ENCODE measurements at places on chromosomes 6 and 20.

DNA sequence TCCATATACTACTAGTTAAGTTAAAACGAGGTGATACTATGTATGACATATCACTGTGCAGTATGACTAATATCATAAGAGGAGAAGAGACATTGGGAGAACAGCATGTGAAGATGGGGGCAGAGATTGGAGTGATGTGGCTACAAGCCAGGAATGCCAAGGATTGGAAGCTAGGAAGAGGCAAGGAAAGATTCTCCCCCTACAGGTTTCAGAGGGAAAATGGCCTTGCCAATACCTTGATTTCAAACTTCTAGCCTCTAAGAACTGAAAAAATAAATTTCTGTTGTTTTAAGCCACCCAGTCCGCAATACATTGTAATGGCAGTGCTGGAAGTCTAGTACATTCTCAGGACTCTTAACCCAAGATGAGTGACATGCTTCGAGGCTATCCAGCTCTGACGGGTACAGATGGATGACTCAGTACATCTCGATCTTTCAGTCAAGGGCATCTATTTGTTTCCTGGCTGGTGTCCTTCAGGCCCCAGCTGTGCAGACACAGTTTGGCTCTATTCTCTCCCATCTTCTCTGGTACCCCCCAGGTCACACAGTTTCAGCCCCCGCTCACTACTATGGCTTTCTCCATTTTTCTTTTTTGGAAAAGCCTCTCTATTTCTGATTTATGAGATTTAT is 55.5 kb upstream of the THEMIS start:
- DNase-seq: no peak

DNA sequence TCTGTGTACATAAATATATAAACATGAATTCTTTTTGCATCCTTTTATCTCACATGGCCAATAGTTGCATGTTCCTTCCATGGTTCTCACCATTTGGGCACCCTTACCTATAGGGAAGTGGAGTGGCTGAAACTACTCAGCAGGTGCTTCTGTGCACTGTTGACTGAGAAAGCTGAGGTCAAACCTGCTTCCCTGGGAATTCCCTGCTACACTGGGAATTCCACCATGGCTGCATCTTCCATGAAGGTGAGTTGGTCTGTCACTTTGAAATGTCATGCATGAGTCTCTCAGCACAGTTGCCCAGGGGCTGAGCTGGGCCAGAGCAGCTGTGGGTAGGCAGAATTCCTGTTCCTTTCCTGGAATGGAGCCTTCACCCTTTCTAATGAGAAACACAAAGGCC is 193.8 kb upstream of the PRSS16 start:
- DNase-seq: no peak

- no peak for DNase-seq
These were observed 109.2 kb upstream of the OGFRL1 start for GRCh38 chr6:71179249-71179885.

DNA sequence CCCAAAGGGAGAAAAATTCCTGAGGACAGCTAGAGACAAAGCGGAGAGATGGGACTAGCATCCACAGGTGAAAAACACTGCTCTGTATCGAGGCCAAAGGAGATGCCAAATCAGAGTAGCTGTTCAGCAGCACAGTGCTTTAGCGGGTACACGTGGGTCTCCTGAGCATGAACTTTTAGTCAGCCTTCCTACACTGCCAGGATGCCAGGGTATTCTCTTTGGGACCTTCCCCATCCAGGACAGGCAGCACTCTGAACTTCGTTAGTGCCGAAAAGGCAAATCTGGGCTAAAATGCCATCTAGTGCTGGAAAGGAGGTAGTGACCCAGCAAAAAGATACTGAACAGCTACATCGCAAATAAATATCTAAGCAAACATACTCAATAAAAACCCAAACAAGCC is 64.9 kb downstream of the C6orf58 start:
- DNase-seq: no peak

- DNase-seq: peak; percentile 6
These were observed 50.3 kb upstream of the GFRAL start for GRCh38 chr6:55276745-55277530.

DNA sequence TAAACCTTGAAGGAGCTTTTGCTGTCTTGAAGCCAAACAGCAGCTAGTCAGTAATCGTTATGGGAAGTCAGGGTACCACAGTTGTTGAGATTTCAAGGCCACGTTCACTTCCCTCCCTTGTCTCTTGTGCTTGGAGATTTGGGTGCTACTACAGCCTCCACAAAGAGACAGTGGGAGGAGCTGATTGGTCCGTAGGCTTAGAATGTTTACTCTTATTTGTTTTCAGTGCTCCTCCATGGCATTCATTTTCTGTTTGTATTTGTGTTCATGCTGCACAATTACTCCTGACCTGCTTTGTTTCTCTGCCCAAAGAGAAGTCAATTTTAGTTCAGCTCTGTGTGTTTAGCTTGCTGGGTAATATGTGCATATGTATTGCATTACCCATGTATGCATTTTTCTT is 147.7 kb downstream of the PRL start:
- no peak for DNase-seq

GRCh38 chr20:33900521-33901131 is 89.5 kb downstream of the CHMP4B start:
- no peak for DNase-seq

GRCh38 chr20:62549499-62550086 is 73.8 kb upstream of the GATA5 start:
- DNase-seq: no peak

GRCh38 chr6:24419526-24419925 is 16.8 kb downstream of the MRS2 start:
- no peak for DNase-seq

GRCh38 chr6:167474171-167474570 is 149.3 kb downstream of the TTLL2 start:
- DNase-seq: no peak

DNA sequence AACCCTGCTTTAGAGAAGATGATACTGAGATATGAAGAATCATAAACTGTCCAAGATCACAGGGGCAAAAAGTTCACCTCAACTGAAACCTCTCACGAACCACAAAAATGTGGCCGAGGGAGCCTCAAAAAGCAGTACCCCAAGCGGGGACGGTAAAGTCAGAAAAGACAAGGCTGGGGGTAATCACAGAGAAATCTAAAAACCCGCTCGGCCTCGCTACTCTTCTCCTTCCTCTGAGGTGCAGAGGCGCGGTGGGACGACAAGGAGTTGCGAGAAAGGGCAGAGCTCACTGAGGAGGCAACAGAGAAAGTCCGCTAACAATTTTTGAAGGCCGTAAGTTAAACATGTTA is 356 bp upstream of the IRAK1BP1 start:
- no peak for DNase-seq

DNA sequence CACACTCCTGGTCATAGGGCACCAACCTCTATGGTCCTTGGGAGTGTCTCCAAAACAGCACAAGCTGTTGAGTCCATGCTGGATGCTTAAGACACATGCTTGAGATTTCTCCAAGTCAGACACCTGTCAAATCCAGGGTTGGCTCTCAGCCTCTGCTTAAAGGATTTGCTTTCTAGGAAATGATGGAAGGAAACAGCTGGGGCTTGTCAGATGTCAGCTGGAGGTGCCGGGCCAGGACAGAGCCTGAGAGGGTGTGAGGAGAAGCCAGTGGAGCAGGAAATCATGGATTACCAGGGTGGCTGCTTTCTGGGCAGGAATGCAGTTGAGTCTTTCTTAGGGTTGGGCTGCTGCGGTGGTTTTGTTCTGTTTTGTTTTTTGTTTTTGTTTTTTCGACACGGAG is 83.0 kb upstream of the FAM184A start:
- DNase-seq: no peak

DNA sequence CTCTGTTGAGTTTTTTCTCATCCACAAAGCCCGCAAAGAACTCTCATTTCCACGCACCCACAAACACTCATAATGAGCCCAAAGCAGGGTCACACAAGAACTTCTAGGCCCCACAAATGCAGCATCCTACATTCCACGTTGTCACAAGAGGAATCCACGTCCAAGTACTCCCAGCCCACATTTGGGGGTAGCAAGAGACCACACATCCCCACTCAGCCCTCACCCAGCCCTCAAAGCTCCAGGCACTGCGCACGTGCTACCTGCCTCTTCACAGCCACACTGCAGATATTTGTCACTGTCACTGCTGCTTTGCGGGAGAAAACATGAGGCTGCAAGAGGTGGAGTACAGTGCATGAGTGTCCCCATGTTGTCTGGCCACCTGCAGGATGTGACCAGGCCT is 187.6 kb upstream of the CDYL start:
- no peak for DNase-seq

GRCh38 chr6:6609450-6609849 is 20.9 kb downstream of the LY86 start:
- DNase-seq: no peak

DNA sequence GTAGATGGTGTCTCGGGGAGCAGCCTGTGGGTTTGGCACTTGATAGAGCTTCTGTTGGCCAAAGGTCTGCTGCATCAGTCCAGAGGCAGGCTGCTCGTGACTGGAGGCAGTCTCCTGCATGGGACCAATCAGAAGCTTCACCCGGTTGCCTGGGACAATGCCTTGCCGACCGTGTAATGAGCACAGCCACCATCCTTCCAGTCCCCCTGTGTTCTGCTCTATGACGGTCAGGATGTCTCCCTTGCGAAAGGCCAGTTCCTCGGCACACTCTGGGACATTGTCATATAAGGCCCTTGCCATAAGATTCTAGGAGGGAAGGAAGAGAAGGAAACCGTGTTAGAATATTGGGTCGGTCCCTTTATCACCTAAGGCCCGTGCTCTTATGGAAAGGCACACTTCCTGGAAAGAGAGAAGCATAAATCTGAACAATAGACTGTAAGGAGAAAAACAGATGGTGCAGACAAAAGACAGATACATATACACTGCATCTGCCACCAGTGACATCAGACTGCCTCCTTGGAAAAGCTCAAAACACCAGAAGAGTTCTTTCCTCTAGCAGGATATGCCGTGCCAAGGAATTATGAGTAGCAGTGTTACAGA is 18.9 kb downstream of the NEDD9 start:
- DNase-seq: no peak

DNA sequence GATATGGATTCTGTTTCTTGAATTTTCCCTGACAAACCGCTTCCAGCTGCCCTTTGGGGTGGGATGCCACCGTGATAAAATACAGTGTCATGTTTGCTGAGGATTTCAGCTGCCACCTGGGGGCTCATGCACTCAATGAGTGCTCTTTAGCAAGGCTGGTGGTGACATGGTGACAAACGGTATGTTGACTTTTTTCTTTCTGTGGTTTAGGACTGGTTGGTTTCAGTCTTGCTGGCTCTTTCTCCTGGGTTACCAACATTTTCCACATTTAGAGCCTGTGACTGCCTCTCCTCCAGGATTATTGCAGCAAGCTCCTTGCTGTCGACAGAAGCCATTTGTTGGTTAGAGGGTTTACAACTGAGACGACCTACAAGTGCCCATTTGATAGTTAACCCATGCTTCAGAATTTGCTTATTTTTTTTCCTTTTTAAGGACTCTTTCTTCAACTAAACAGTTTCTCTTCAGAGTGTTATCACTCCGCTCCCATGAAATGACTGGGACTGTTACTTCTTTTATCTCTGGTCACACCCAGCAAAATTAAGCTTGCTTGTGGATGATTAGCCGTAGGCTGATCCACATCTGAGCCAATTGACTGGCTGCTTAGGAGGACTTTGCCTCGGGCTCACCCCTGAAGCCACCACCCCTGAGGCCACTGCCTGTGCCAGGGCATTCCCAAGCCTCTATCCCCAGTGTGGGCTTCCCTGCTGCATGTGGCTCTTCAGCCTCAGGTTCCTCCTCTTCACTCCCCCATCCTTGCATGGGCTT is 48.4 kb upstream of the CDYL start:
- DNase-seq: no peak

- DNase-seq: no peak
These were observed 521.6 kb upstream of the SOX4 start for GRCh38 chr6:21071780-21072468.

DNA sequence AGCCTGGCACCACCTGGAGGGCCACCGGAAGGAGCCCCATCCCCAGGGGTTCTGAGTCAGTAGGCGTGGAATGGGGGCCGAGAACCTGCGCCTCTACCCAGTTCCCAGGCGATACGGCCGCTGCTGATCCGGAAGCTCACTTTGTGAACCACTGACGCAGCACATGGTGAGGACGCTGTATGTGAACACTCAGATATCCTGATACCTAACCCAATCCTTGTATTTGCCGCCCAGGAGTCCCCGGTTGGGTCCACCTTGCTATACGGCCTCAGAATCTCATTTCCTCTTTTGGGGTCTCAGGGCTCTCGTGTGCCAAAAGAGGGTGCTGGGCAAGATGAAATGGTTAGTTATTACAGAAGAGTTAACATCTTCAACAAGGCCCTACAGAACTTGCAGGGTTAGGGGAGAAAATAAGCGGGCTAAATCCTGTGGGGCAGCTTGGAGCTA is 604 bp upstream of the RAB5IF start:
- DNase-seq: peak; percentile 86

DNA sequence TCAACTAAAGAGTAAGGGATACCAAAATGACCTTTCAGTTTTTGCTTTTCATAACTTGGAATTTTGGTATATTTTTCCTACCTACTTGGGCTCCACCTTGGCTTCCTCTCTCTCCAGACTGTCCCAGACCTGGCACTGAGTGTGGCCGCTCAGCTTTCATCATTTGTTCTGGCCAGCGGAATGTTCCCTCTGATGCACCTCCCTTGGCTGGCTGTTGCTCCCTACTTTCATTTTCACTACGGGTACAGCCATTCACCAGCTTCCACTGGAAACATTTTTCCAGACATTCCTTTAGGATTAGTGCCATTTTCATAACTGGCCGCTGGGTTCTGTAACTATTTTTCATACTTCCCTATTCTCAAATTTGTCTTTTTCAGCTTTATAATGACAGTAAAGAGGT is 487.4 kb downstream of the TENT5A start:
- no peak for DNase-seq

- DNase-seq: peak; percentile 73
These were observed 62.0 kb upstream of the CD93 start for GRCh38 chr20:23147964-23148730.

DNA sequence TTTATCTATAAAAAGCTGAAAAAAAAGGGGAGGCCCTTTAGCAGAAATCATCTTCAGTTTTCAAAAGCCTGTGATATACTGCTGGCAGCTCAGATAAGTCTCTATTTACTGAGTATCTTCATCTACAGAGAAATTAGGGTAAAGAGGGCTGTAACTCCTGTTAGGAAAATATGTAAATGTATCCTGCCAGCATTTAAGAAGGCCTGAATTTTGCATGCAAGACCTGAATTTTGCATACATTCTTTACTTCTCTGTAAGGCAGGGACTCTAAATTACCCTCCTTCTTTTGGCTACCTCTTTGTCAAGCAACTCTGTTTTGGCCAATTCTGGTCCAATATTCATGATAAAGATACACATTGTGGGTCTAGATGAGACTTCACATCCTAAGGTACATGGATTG is 150.6 kb upstream of the SPACA1 start:
- DNase-seq: no peak

GRCh38 chr20:41702647-41703046 is 84.5 kb upstream of the CHD6 start:
- DNase-seq: no peak

DNA sequence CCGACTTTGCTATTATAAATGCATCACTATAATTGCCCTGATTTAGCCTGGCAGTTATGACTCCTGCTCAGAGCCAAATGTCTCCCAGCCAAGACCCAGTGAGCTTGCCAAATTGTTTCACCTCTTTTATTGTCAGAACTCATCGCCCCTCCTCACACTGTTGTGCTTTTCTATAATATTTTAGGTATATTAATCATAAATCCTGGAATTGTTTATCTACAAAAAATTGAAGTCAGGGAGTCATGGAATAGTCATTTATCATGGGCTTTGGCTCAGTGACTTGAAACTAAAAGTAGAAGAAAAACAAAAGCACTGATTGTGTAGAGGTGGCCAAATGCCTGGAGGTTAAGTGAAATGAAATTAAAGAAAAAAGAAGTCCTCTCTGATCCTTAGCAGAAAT is 85.6 kb downstream of the PFDN4 start:
- DNase-seq: no peak
